Activated naive CD4-positive, alpha-beta T cell (primary cell): ENCODE measurements at places on chromosomes 4 and X.

GRCh38 chrX:124086411-124086810 is 124.9 kb downstream of the STAG2 start:
- no peak for DNase-seq

- DNase-seq: no peak
Observed at GRCh38 chrX:109632906-109633504, 8.0 kb upstream of the KCNE5 start.

GRCh38 chrX:132266583-132267355 is 47.5 kb upstream of the RAP2C start:
- DNase-seq: no peak

- no peak for DNase-seq
Observed at GRCh38 chr4:76651616-76652015, 216.6 kb downstream of the SHROOM3 start.

GRCh38 chr4:54855191-54855854 is 197.6 kb downstream of the KIT start:
- no peak for DNase-seq

DNA sequence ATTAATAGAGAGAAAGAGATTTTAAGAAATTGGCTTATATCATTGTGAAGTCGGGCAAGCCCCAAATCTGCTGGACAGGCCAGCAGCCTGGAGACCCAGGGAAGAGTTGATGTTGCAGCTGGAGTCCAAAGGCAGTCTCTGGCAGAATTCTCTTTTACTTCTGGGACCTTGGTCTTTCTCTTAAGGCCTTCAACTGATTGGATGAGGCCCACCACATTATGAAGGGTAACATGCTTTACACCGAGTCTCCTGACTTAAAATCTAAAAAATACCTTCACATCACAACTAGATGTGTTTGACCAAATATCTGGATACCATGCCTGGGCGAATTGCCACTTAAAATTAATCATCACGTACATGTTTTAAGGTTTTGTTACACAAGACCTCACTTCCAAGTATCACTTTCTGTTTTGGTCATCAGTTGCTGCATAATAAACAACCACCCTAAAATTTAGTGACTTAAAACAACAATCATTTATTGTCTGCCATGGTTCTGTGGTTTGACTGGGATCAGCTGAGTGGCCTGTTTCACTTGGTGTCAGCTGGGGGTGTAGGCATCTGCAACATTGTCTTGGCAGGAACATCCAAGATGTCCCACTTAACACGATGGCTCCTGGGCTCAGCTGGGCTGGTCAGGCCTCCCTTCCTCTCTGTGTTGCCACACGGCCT is 3.4 kb downstream of the CD38 start:
- DNase-seq: no peak

GRCh38 chrX:39905538-39905891 is 192.2 kb downstream of the BCOR start:
- DNase-seq: no peak

DNA sequence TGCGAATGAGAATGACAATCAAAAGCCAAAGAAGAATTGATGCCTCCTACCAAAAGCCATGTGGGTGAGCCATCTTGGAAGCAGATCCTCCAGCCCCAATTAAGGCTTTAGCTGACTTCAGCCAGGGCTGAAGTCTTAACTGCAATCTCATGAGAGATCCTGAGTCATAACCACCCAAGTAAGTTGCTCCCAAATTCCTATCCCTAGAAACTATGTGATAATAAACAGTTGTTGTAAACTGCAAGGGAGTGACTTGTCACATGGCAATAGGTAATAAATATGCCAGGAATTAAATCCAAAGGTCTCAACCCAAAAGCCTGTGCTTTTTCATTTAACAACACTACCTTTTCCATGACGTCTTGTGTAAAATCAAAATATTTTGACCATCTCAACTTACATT is 154.2 kb upstream of the TBL1X start:
- DNase-seq: no peak

DNA sequence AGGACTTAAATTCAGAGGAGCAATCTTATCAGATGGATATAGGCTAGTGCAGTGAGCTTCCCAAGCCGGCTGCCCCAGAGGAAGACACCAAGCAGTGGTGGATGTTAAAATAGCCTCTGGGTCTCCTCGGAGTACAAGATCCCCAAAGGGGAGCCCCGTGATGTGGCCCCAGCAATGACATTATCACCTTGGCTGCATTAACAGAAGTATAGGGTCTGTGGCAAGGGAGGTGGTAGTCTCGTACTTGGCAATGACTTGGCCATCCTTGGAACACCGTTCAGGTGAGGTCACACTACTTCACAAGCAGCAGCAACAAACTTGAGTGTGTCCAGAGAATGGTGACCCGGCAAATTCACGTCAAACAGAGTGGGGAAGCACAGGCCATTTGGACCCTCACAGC is 67.8 kb downstream of the PSAPL1 start:
- no peak for DNase-seq

DNA sequence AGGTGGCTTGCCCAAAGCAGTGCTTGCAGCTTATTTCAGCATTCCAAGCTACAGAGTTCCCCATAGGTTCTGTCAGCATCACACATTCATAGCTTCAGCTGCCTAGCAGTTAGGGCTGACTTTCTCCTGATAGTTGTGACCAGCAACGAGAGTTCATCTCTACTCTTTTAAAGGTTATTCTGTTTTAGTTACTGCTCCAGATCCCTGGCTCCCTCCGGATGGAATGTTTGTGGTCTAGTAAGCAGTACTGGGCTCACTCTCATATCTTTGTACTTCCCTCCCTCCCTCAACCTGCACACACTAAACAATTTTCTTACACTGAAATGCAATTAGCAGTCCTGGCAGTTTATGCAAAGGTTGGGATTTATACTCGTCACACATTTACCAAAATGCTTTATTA is 43.9 kb downstream of the PTTG2 start:
- no peak for DNase-seq

DNA sequence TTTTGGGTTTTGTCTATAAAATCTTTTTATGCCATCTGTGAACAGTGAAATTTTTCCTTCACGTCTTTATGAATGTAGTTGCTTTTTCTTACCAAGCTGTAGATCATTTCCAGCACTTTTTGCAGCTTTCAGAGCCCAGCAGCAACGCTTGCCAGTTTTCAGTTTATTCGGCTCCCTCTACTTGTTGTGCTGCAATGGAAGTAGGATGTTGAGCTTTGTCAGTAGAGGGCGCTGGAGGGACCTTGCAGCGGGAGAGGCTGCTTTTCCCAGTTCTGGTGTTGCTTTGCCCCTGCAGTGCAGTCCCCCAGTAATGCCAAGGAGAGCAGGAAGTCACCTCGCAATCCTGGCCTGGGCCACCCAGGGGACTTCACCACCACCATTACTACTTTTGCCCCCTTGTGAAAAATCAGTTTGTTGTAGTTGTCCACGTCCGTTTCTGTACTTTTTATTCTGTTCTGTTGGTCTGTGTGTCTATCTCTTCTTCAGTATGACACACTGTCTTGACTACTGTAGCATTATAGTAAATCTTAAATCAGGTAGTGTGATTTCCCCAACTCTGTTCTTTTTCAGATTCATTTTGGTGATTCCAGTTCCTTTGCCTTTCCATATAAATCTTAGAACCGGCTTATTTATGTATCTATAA is 21.8 kb downstream of the CMC4 start:
- no peak for DNase-seq

- no peak for DNase-seq
Observed at GRCh38 chr4:142728233-142728632, 117.9 kb downstream of the INPP4B start.

GRCh38 chrX:47264483-47265173 is 31.8 kb downstream of the USP11 start:
- no peak for DNase-seq

DNA sequence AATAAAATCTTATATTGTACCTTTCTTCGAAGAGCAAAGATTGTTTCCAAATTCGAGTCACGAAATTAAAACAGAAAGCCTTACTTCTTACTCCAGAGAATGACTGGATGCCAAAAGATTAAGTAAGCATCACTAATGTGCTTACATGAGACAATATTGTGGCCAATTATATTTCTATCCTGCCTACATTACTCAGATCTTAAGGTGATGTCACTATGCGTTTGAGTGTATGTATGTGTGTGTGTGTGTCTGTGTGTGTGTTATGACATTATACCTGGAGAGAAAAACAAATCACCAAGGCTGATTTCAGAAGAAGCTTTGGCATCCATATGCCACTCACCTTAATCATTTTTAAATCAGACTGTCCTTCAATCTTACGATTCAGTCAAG is 556.3 kb downstream of the PPARGC1A start:
- no peak for DNase-seq

DNA sequence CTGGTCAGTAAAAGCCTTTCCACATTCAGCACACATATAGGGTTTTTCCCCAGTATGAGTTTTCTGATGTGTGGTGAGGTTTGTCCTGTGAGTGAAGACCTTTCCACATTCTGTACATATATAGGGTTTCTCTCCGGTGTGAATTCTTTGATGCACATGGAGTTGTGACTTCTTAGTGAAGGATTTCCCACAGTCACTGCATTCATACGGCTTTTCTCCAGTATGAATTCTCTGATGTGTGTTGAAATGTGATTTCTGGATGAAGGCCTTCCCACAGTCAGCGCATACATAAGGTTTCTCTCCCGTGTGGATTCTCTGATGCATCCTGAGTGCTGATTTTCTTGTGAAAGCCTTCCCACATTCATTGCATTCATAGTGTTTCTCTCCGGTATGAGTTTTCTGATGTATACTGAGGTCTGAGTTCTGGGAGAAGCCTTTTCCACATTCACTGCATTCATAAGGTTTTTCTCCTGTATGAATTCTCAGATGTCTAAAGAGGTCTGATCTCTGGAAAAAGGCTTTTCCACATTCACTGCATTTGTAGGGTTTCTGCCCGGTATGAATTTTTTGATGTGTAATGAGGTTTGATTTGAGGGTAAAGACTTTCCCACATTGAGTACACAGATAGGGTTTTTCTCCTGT is 34.7 kb downstream of the ZNF41 start:
- no peak for DNase-seq

DNA sequence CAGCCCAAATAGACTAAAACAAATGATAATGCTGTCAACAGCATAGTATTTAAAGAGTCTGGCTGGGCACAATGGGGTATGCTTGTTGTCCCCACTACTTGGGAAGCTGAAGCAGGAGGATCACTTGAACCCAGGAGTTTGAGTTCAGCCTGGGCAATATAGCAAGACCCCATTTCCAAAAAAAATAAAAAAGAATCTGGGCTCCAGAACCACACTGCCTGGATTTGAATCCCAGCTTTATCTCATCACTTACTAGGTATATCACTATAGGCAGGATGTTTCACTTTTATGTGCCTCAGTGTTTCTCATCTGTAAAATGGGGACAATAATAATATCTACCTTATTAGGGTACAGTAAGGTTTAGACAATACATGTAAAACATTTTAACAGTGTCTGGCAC is 5.3 kb upstream of the G3BP2 start:
- DNase-seq: no peak
